ENCODE measurements at places on chromosomes 7 and 10.

- DNase-seq = no peak
- H3K27me3 ChIP-seq = no peaks in the 10 kb centered on the region
- H3K27ac ChIP-seq = no peak overlapping the region
Observed at GRCh38 chr7:68424658-68425297, 1173.5 kb upstream of the AUTS2 start.

GRCh38 chr10:129033340-129033739 is 433.7 kb upstream of the MGMT start:
- H3K27ac ChIP-seq = no peak overlapping the region
- no peak for DNase-seq
- no peaks in the 10 kb centered on the region for H3K36me3 ChIP-seq
- H3K4me3 ChIP-seq = no peak overlapping the region

GRCh38 chr10:123462756-123463155 is 203.4 kb upstream of the GPR26 start:
- peaks cover 5% of the 10 kb centered on the region for H3K27me3 ChIP-seq
- H3K27ac ChIP-seq = no peak overlapping the region
- no peak overlapping the region for H3K4me3 ChIP-seq
- DNase-seq = no peak
- H3K4me1 ChIP-seq = peaks cover 42% of the 10 kb centered on the region

DNA sequence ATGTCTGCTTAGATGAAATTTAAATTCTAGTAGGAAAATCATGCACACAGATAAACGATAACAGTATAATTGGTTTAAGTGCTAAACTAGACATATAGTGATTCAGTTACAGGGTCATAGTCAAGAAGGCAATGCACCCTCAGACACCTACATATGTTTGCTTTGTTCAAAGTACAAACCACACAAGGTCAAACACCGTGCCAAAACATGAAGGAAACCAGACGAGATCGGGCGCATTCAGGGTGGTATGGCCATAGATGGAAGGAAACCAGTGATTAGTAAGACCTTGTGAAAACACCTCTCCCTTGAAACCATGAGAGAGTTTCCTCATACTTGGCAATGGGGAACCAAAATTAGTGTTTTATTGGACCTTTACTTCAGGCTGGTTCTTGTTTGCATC is 906.9 kb downstream of the PCDH15 start:
- no peaks in the 10 kb centered on the region for H3K36me3 ChIP-seq
- H3K4me1 ChIP-seq = no peaks in the 10 kb centered on the region
- H3K27ac ChIP-seq = no peak overlapping the region

DNA sequence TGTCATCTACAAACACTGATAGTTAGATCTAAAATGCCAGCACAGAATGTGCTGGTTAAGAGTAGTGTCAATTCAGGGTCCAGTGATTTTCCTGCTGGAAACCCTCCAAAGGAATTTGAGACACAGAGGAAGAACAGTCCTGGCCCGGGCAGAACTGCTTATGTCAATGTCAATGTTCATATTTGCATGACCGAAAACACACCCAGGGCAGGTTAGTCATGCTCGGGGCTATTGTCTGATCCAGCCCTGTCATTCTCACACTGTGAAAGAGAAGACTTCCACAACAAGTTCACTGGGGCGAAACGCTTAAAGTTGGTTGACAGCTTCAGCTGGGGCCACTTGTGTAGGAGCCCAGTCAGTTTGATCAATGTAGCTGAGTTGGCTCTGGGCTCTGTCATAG is 139.3 kb downstream of the C1GALT1 start:
- no peaks in the 10 kb centered on the region for H3K27me3 ChIP-seq
- H3K4me3 ChIP-seq = no peak overlapping the region
- no peak for DNase-seq
- no peaks in the 10 kb centered on the region for H3K36me3 ChIP-seq
- H3K4me1 ChIP-seq = no peaks in the 10 kb centered on the region

GRCh38 chr10:68330852-68331454 is 911 bp upstream of the HNRNPH3 start:
- peaks cover 27% of the 10 kb centered on the region for H3K4me1 ChIP-seq
- H3K36me3 ChIP-seq = no peaks in the 10 kb centered on the region
- peak; percentile 24 for DNase-seq
- H3K27me3 ChIP-seq = no peaks in the 10 kb centered on the region

DNA sequence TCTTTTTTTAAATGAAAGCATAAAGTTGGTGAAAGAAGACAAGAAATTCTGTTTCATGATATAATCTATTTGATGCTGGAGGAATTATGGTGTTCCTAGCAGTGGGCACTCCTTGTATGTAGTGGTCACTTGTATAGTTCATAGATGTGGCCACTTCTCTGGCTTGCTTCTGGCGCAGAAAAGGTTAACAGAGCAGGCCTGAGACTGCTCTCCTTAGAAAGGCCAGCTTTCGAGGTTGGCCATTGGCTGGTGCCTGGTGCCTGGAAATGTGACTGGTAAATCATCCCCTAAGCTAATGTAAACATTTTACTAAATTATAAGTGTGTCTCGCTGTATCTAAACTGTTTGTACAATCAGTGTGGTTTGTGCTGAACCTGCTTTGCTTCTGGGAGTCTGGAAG is 276.1 kb downstream of the PHTF2 start:
- H3K4me1 ChIP-seq = peaks cover 17% of the 10 kb centered on the region
- H3K4me3 ChIP-seq = no peak overlapping the region
- H3K27me3 ChIP-seq = no peaks in the 10 kb centered on the region
- no peaks in the 10 kb centered on the region for H3K36me3 ChIP-seq

DNA sequence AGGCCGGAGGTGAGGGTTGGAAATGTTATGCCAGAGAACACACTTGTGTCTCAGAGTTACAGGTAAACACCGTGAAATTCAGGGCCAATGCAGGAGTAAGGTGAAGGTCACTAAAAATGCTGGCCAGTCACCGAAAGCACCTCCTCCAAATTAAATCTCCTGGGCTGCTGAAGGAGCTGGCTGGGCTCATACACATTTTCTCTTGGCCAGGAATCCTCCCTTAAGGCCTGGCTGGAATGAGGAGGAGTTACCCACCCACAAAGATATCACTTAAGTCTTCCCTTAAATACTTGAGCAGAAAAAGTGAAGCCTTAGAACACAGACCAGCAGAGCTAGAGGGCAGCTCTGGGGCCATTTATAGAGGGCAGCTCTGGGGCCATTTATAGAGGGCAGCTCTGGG is 46.3 kb downstream of the HTRA1 start:
- H3K27ac ChIP-seq = no peak overlapping the region
- no peaks in the 10 kb centered on the region for H3K4me1 ChIP-seq
- no peak for DNase-seq

GRCh38 chr7:24405002-24405401 is 121.0 kb downstream of the NPY start:
- H3K4me1 ChIP-seq = peaks cover 51% of the 10 kb centered on the region
- H3K27ac ChIP-seq = peak overlapping the region; percentile 93
- peaks cover 38% of the 10 kb centered on the region for H3K36me3 ChIP-seq
- no peaks in the 10 kb centered on the region for H3K27me3 ChIP-seq
- no peak for DNase-seq

- H3K4me3 ChIP-seq = no peak overlapping the region
- no peaks in the 10 kb centered on the region for H3K27me3 ChIP-seq
Observed at GRCh38 chr7:23544913-23545354, 13.2 kb upstream of the TRA2A start.

DNA sequence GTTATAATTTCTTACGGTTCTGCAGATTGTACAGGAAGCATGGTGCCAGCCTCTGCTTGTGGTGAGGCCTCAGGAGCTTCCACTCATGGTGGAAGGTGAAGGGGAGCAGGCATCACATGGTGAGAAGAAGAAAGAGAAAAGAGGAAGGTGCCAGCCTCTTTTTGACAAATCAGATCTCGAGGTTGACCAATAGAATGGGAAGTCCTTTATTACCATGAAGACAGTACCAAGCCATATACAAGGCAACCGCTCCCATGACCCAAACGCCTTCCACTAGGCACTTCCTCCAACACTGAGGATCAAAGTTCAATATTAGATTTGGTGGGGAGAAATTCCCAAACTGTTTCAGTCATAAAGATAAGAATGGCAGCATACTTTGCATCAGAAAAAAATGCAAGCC is 502.8 kb downstream of the GLRX3 start:
- no peak overlapping the region for H3K4me3 ChIP-seq
- no peaks in the 10 kb centered on the region for H3K27me3 ChIP-seq
- no peak for DNase-seq
- H3K36me3 ChIP-seq = peaks cover 9% of the 10 kb centered on the region
- H3K27ac ChIP-seq = no peak overlapping the region
- H3K4me1 ChIP-seq = no peaks in the 10 kb centered on the region

- no peaks in the 10 kb centered on the region for H3K36me3 ChIP-seq
- no peaks in the 10 kb centered on the region for H3K27me3 ChIP-seq
- H3K4me1 ChIP-seq = no peaks in the 10 kb centered on the region
Observed at GRCh38 chr7:147813316-147813715, 777.2 kb upstream of the C7orf33 start.

DNA sequence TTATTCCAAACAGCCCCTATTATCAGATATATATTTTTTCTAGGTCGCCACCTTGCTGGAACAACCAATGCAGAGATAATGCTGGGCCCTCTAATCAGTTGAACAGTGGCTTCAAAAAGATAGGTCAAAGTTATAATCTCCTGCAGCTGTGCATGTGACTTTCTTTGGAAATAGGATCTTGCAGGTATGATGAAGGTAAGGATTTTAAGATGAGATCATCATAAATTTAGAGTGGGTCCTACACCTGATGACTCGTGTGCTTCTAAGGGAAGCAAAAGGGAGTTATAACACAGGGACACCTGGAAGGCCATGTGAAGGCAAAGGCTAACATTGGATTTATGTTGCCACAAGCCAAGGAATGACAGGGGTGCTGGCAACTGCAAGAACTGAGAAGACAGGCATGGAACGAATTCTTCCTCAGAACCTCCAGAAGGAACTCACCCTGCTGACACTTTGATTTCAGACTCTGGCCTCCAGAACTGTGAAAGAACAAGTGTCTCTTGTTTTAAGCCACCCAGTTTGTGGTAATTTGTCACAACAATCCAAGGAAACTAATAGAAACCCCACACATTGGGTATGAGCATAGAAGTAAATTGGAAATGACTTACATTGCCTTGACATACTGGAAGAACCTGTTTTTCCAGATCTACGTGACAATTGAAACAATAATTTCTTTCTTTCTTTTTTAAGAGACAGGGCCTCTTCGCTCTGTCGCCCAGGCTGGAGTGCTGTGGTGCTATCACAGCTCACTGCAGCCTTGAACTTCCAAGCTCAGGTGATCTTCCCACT is 34.4 kb downstream of the CCDC71L start:
- H3K4me1 ChIP-seq = peaks cover 18% of the 10 kb centered on the region
- H3K27me3 ChIP-seq = no peaks in the 10 kb centered on the region
- peak; percentile 43 for DNase-seq
- no peak overlapping the region for H3K4me3 ChIP-seq
- H3K36me3 ChIP-seq = no peaks in the 10 kb centered on the region

- no peak for DNase-seq
- no peaks in the 10 kb centered on the region for H3K27me3 ChIP-seq
- no peak overlapping the region for H3K4me3 ChIP-seq
- H3K27ac ChIP-seq = no peak overlapping the region
Observed at GRCh38 chr10:132100556-132101349, 35.0 kb downstream of the JAKMIP3 start.

- H3K4me1 ChIP-seq = peaks cover 7% of the 10 kb centered on the region
- H3K4me3 ChIP-seq = peak overlapping the region; percentile 61
- no peak overlapping the region for H3K27ac ChIP-seq
- H3K36me3 ChIP-seq = no peaks in the 10 kb centered on the region
- peaks cover 6% of the 10 kb centered on the region for H3K27me3 ChIP-seq
Observed at GRCh38 chr10:132396494-132397035, 435 bp upstream of the PWWP2B start.

- H3K4me3 ChIP-seq = no peak overlapping the region
- no peaks in the 10 kb centered on the region for H3K27me3 ChIP-seq
- no peaks in the 10 kb centered on the region for H3K36me3 ChIP-seq
- no peaks in the 10 kb centered on the region for H3K4me1 ChIP-seq
- no peak overlapping the region for H3K27ac ChIP-seq
Observed at GRCh38 chr10:57689596-57690297, 577.9 kb downstream of the IPMK start.

- no peak overlapping the region for H3K4me3 ChIP-seq
- no peak for DNase-seq
- no peaks in the 10 kb centered on the region for H3K36me3 ChIP-seq
- no peak overlapping the region for H3K27ac ChIP-seq
- no peaks in the 10 kb centered on the region for H3K4me1 ChIP-seq
Observed at GRCh38 chr10:107275806-107276205, 111.3 kb upstream of the SORCS1 start.

- DNase-seq = no peak
- H3K4me1 ChIP-seq = peaks cover 5% of the 10 kb centered on the region
- H3K36me3 ChIP-seq = no peaks in the 10 kb centered on the region
- H3K27me3 ChIP-seq = peaks cover 59% of the 10 kb centered on the region
Observed at GRCh38 chr7:100211342-100211780, 8.4 kb upstream of the PVRIG start.

GRCh38 chr10:45096001-45096400 is 95.3 kb downstream of the ZNF22 start:
- H3K27ac ChIP-seq = no peak overlapping the region
- H3K4me3 ChIP-seq = no peak overlapping the region
- H3K27me3 ChIP-seq = no peaks in the 10 kb centered on the region
- H3K4me1 ChIP-seq = peaks cover 18% of the 10 kb centered on the region

DNA sequence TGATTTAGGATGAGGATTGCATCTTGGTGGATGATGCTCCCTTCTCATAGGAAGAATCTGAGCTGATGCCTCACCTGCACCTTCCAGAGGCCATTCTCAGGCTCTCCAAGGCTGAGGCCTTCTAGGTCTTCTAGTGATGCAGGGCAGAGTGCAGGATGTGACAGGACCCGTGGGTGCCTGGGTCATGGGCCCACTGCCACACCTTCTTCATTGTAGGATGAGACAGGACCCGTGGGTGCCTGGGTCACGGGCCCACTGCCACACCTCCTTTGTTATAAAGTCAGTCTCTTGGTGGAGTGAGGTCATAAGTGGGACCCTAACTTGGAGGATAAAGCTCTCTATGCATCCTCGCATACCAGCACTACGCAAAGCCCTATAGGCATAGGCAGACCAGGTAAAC is 109.9 kb upstream of the TCERG1L start:
- no peaks in the 10 kb centered on the region for H3K36me3 ChIP-seq
- no peaks in the 10 kb centered on the region for H3K4me1 ChIP-seq
- no peaks in the 10 kb centered on the region for H3K27me3 ChIP-seq
- H3K4me3 ChIP-seq = no peak overlapping the region
- DNase-seq = no peak
- no peak overlapping the region for H3K27ac ChIP-seq

DNA sequence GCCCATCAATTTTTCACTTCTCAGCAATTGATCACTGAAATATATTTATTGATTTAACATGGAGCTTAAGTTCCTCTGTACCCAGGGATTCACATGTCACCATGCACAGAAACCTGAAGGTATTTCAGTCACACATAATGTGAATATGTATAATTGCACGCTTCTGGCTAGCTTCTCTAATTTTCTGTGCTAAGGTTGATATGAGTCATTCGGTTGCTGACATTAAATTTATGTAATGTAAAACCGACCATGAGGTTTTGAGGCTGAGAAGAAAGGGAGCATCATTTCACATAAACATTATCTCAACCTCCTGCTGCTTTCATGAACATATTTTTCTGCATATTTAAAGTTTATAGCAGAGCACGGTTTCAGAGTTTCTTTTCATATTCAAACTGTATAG is 381.0 kb upstream of the TPK1 start:
- DNase-seq = no peak
- no peak overlapping the region for H3K27ac ChIP-seq
- no peaks in the 10 kb centered on the region for H3K27me3 ChIP-seq
- H3K36me3 ChIP-seq = 0 out of 2 replicates have a peak, but pooled peaks cover 3% of the 10 kb centered on the region
- no peak overlapping the region for H3K4me3 ChIP-seq
